ENCODE measurements at places on chromosomes 4 and X. TPM values are rescaled to one million over a fixed set of nuclear protein-coding genes. Genes with fewer than 3 reads are reported as not detected.

Gene CD38
- 26.3 TPM for total RNA-seq

Gene PNCK
- total RNA-seq = not detected

Gene OCIAD2
- total RNA-seq = 64.0 TPM

Gene ZNF157
- total RNA-seq = 0.96 TPM

Gene ANK2
- 0.55 TPM for total RNA-seq

Gene DCAF12L1
- total RNA-seq = not detected

Gene CCKAR
- total RNA-seq = not detected
